ENCODE measurements at places on chromosomes 5 and 9.

- no peak for DNase-seq
Observed at GRCh38 chr5:173202266-173202875, 32.6 kb downstream of the NKX2-5 start.

DNA sequence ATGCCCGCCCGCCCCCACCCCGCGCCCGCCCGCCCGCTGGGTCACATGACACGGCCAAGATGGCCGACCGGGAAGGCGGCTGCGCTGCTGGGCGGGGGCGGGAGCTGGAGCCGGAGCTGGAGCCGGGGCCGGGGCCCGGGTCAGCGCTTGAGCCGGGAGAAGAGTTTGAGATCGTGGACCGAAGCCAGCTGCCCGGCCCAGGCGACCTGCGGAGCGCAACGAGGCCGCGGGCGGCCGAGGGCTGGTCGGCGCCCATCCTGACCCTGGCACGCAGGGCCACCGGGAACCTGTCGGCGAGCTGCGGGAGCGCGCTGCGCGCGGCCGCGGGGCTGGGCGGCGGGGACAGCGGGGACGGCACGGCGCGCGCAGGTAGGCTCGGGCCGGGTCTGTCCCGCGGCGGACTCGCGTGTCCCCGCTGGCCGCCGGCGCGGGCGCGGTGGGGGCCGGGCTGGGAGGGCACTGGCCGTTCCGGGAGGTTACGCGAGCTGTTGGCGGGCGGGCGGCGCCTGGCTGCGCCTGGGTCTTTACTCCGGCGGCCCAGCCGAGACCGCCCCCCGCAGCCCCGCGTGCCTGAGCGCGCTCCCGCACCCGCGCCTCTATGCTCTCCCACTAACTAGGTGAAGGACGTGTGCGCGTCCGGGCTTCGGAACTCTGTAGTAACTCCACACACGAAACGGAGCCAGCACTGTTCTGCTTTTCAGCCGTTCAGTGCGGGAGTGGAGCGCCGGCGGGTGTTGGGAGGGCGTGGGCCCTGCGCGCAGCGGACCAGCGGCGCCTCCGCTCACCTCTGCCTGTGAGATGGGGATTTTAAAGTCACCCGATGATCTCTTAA is at the start of gene RUFY1:
Gene RUFY1, plus strand, starts transcription at position 44 of the 832 bp plus-strand sequence. Its CDS starts 16 bp downstream, at position 60.
- peak; percentile 89 for DNase-seq

GRCh38 chr5:146533260-146533857 is 17.4 kb upstream of the GPR151 start:
- DNase-seq: peak; percentile 56

GRCh38 chr9:126450668-126451205 is 124.1 kb downstream of the MVB12B start:
- DNase-seq: no peak

DNA sequence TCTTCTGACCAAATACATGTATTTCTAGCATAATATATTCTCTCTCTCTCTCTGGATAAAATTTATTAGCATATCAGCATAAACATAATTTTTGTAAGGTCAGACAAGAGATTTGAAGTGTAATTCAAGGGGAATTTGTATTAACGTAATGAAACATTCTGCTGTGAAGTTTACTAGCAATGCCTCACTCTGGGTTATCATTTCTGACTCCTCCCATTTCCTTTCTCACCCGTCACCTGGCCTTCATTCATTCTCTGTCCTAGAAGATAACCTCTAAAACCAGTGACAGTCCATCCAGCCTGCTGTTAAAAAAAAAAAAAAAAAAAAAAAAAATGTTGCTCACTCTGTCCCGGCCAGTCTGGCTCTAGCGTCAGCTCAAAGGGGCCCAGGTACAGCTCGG is 27.1 kb downstream of the GRAMD2B start:
- no peak for DNase-seq

- no peak for DNase-seq
Observed at GRCh38 chr9:15942831-15943424, 390.1 kb downstream of the CCDC171 start.

GRCh38 chr5:180975338-180975737 is 13.3 kb upstream of the BTNL3 start:
- DNase-seq: no peak

GRCh38 chr5:150780187-150780692 is 1.7 kb downstream of the SMIM3 start:
- DNase-seq: no peak

DNA sequence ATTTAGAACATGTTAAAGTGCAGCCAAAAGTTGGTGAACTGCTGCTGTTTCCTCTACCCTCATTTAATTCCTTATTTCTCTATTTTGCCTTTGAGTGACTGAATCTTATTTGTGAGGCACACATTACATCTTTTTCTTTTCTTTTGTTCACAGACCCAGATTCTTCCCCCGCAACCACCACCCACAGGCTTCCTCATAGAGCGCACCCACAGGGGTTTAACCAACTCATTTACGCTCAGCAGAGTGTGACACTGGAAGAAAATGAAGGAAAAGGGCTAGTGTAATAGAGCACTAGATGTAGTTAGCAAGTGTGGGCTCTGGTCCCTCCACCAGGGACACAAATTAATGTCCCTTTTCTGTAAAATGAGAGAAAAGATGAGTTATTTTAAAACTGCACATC is 200.7 kb downstream of the PARP8 start:
- DNase-seq: no peak

DNA sequence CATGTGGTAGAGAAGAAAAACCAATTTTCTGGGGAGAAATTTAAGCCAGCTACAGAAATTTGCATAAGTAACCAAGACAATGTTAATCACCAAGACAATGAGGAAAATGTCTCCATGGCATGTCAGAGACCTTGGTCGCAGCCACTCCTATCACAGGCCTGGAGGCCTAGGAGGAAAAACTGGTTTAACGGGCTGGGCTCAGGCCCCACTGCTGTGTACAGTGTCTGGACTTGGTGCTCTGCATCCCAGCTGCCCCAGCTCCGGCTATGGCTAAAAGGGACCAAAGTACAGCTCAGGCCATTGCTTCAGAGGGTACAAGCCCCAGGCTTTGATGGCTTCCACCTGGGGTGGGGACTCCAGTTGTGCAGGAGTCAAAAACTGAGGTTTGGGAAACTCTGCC is 1075.1 kb upstream of the CDH18 start:
- DNase-seq: no peak

- DNase-seq: peak; percentile 41
Observed at GRCh38 chr5:56100439-56101176, 105.8 kb upstream of the IL6ST start.

DNA sequence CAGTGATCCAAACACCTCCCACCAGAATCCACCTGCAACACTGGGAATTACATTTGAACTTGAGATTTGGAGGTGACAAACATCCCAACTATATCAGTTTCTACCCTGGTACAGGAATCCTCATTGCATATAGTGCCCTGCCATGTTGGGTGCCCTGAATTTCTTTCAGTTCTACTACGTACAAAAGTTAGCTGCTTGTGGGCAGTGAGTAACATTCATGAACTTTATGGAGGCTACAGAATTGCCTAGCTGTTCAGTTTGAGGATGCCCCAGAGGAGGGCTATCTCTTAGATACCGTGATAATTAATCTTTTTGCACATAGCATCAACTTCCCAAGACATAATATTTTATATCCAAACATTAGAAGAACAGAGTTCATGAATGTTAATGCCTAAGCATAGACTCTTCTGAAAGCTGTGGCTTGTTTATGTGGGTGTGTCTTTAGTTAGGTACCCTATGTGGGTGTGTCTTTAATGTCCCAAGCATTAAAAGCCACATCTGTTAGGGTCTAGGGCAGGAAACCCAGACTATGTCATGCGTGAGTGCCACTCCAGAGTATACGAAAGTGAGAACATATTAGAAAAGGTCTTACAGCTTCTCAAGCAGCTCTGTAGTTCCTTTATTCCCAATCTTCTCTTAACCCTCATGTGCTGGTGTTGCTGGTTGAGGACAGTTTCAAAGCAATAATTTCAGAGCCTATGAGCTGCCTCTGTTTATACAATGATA is 47.0 kb upstream of the CHD1 start:
- no peak for DNase-seq

- DNase-seq: no peak
Observed at GRCh38 chr9:134983506-134984371, 66.0 kb upstream of the FCN1 start.

DNA sequence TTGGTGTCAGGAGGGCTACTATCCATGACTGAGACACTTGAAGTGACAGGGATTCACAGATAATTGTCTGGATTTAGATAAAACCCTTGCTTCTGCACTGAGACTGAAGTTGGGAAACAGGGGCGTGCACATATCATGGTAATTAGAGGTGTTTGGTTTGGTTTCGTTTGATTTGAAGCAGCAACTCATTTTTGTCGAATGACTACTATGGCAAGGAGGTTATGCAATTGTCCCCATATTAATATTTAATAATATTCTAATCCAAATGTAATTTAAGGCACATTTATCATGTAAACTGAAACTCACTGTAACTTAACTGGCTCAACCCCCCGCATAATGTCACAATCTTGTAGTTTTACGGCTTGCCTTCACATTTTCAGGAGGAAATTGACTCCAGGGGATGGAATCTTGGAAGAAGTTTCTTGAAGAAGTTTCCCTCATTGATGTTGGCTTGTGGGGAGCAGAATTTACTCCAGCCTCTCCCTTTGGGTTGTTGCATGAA is 12.5 kb downstream of the ZNF366 start:
- DNase-seq: no peak

DNA sequence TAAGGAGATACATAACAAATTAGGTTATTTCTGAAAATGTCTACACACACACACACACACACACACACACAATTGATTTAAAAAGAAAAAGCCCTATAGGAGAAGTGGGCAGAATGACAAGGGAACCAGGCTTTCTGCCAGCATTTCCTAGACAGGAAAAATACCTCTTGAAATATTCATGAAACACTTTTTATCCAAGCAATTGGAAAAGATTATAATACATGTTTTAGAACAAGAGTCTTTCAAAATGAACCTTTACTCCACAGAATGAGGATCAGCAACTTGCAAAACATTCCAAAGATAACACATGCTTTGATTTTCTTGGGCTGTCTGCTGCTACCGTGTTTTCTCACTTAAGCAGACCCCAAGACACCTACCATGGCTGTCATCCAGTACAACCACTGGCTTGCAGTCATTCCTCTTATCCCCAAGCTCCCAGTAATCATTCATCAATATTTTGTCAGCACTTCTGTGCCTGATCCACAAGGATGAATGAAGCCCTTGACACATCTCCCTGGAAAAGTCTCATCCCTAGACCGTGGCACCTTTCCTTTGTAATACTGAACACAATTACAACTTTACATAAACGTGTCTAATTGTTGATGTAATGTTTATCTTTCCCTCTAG is 717.1 kb upstream of the ZNF608 start:
- no peak for DNase-seq

DNA sequence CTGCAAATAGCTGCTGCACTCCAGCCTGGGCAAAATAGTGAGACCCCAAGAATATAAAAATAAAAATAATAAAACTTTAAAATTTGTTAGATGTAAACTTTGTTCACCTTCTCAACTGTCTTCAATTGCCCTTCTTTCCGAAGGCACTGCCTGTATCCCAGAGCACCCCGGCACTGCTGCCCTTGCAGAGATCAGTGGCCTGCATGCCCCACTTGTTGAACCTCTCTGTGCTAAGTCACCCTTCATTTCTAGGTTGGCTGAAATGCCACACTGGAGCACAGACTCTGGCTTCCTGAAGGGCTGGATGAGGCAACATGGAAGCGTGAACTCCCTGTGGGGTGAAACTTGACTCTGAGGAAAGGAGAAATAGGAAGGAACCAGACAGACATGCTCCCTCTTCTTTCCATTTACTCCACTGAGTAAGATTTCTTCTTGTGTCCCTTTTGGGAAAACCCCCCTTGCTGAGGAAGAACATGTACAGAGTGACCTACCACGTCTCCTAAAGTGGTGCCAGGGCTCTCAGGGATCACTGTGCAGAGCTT is 8.4 kb upstream of the JMY start:
- no peak for DNase-seq

DNA sequence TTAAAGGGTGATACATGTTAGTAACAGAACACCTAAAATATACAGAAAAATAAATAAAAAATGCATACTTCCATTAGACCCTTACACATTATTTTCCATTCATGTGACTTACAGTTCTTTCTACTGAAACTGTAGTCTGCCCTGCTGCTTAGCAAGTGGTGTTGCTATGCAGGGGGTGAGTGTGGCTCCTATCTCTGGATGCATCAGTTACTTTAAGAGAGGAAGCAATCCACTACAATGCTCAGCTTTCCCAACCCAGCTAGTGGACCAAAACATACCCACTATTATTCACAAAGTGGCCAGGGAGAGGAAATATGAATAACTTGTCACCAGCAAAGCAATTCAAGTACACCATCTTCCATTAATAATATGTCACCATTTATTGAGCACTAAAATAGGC is 121.8 kb downstream of the DOCK2 start:
- no peak for DNase-seq

GRCh38 chr9:121765021-121765950 is 113.9 kb downstream of the DAB2IP start:
- DNase-seq: no peak

DNA sequence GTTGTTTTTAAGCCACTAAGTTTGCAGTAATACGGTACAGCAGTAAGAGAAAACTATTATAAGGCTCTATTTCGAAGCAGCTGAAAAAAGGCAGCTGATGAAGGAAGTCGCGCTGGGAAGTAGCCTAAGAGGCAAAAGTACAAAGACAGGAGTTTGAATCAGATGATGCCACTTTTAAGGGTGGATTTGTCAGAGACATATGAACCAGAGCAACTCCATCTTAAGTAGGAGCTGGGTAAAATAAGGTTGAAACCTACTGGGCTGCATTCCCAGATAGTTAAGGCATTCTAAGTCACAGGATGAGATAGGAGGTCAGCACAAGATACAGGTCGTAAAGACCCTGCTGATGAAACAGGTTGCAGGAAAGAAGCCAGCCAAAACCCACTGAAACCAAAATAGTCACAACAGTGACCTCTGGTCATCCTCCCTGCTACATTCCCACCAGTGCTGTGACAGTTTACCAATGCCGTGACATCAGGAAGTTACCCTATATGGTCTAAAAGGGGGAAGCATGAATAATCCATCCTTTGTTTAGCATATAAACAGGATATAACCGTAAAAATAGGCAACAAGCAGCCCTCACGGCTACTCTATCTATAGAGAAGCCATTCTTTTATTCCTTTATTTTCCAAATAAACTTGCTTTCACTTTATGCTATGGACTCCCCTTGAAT is 91.8 kb upstream of the PRSS3 start:
- DNase-seq: no peak

DNA sequence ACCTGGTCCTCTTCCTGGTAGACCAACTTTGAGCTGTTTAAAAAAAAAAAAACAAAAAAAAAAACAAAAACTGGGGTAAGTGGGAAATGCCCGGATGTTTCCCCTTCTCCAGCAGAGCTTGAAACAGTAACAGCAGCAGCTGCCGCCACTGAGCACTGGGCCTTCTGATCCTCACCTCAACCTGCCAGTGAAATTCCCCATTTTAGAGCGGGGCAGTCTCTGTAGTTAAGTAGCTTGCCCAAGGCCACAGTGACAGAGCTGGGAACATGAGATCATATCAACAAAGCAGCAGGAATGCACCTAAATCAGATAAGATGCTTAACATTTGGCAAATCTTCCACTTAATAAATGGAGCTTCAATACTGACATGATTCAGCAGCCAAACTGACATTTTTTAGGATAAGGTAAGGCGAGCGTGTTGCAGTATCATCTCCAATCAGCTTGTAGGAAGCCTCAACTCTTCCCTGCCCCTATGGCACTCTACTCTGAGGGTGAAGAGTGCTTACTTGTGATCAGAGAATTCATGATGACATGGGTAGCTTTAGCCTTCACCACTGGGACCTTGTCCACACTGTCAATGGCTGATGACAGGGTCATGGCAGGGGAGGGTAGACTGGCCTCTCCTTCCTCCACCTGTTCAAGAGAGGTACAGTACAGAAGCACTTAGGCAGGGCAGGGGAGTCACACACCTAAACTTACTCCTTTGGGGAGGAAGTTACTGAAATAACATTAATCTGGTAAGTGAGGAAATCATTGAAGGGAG is 9.3 kb downstream of the KIAA1191 start:
- no peak for DNase-seq

Measured in stimulated activated naive CD4-positive, alpha-beta T cell (primary cell).